ENCODE measurements at places on chromosomes 1 and 21. TPM values are rescaled to one million over a fixed set of nuclear protein-coding genes. Genes with fewer than 3 reads are reported as not detected.

LIPI gene
- total RNA-seq, result not detected

NBPF6 gene
- total RNA-seq, result not detected

C1orf185 gene
- total RNA-seq, result not detected

VWA5B1 gene
- not detected for total RNA-seq

VANGL2 gene
- 2.0 TPM for total RNA-seq

CFAP141 gene
- not detected for total RNA-seq

DDI2 gene
- total RNA-seq, result 18.8 TPM

PATJ gene
- 6.3 TPM for total RNA-seq

PAQR7 gene
- total RNA-seq, result 4.2 TPM

OR2L3 gene
- not detected for total RNA-seq

TSPAN2 gene
- not detected for total RNA-seq

LMX1A gene
- total RNA-seq, result not detected

C1orf115 gene
- 10.3 TPM for total RNA-seq

MPL gene
- total RNA-seq, result not detected

KRTAP21-2 gene
- not detected for total RNA-seq

DIO1 gene
- total RNA-seq, result not detected

RXFP4 gene
- not detected for total RNA-seq

SAMD13 gene
- 5.9 TPM for total RNA-seq

SESN2 gene
- 33.5 TPM for total RNA-seq

UMODL1 gene
- not detected for total RNA-seq

DMRTA2 gene
- 0.21 TPM for total RNA-seq

CYP4A11 gene
- total RNA-seq, result not detected

OR6K3 gene
- not detected for total RNA-seq

F13B gene
- not detected for total RNA-seq

ATAD3C gene
- 0.05 TPM for total RNA-seq

GPR3 gene
- 2.1 TPM for total RNA-seq

Data from SK-MEL-5 (cell line).